Panc1 (cell line): ENCODE measurements at places on chromosomes 1 and 21.

DNA sequence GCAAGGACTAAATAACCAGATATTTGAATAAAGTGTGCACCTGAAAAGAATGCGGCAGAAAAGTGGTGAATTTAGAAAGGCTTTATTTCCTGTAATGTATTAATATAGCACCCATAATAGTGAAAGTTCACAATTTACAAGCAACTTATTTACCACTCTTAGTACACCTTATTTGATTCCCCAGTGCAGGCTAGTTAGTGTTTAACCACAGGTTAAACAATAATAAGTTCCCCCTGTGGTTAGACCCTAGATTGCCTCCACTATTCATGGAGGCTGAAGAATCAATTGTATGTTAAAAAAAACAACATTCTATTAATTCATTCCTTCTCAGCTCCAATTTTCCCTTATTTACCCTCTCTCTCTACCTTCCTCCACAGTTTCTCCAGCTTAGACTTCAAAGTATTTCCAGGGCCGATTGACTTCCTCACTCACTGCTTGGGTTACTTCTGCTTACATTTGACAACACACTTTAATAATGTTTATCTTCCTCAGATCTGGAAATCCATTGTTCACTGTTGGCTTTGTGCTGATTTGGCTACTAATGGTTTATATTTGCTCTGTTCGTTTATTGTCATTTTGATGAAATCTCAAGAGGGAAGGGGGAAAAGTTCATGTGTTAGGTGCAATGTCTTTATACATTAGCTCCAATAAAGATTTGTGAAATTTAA, 796.3 kb downstream of the BRINP3 start:
- no peak for DNase-seq

DNA sequence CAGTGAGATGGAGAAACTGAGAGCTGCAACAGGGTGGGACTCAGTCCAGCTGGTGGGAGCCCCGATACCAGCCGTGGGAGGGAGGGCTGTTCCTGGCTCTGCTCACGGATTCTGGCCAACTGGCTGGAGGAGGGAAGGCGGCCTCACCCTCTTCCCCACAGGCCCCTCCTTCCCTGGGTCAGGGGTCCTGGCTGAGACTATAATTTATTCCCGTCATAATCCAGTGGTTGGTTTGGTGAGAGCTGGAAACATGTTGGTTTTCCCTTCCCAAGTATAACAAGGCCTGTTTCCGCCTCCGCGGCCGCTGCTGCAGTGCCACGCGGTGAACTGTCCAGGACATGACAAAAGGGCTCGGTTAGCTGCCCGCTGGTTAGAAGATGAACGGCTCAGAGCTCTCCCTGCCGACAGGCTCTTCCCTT, 10.0 kb downstream of the PTPRF start:
- DNase-seq = no peak

DNA sequence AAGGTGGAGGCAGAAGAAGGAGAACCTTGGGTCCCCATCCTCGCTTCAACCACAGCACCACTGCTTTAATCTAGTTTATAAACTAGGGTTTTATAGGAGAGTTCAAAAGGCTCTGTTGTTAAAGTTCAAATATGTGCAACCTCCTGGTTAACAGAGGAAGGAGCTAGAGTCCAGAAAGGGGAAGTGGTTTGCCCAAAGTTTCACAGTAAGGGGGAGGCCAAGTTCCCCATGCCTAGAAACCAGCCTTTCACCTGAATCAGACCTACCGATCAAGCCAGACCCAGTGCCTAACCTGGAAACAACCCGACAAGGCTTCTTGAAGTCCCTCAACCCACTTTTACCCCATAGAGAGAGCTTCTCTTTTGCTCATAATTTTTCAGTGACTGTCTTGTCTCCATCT, 106.5 kb downstream of the PLPP3 start:
- no peak for DNase-seq

- DNase-seq = no peak
These were observed 87.1 kb upstream of the TNR start for GRCh38 chr1:175830500-175830899.

DNA sequence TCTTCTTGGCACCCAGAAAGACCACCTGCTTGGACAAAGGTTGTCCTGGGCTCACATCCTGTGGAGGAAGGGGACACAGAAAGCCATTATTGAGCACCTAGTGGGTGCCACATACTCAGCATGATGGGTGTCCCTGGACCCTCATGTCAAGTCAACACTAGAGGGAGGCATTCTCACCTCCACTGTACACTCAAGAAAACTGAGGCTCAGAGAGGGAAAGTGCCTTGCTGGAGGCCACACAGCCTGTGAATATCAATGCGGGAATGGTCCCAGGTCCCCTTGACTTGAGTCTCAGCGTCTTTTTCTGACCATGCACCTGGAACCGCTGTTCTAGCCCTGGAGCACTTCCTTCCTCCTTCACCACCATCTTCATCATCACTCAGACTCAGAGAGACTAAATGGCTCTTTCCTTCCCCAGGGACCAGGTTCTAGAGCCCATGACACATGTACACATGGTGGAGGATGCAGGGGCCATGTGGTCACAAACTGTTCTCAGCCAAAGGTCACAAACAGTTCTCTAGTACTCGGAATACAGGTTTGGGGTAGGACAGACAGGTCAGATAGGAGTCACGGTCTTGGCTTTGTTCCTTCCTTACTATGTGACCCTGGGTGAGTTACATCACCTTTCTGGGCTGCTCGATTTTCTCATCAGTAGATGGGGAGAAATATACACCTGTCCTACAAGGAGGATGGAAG, 89.2 kb upstream of the WNT4 start:
- DNase-seq = no peak

DNA sequence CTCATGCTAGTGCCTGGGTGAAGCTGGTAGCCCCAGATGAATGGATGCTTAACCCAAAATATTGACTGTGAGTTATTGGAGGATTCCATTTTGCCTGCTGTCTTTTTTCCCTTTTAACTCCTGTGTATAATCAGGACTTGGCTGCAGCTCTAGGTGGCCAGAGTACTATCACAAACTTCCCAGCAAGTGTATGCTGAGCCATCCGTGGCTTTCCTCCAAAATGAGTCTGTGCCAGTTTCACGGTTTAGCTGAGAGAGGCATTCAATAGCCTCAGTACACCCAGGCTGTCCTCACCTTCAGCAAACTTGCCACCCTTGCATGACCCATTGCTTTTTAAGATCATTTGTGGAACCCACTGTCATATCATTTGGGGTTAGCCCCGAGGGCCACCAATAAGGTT, 5.3 kb upstream of the DPT start:
- DNase-seq = no peak

DNA sequence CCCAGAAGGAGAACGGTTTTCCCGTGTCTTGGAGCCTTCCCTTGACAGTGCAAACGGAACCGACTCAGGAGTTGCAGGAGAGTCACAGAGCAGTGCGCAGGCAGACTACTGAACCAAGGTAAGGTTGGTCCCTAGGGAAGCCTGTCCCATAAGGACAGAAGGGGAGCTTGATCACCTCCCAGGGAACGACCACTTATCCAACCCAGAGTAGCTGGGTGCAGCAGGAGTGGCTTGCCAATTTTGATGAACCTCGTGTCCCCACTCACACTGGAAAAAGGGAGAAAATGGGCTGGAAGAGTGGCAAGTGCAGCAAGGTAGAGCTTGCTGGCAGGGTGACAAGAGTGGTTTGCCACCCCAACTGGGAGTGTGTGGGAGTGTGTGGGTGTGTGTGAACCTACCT, 95.1 kb downstream of the LIPI start:
- DNase-seq = no peak
